ENCODE measurements at places on chromosomes 3 and 15.

- DNase-seq, result no peak
Observed at GRCh38 chr15:78763796-78764241, 47.4 kb downstream of the ADAMTS7 start.

DNA sequence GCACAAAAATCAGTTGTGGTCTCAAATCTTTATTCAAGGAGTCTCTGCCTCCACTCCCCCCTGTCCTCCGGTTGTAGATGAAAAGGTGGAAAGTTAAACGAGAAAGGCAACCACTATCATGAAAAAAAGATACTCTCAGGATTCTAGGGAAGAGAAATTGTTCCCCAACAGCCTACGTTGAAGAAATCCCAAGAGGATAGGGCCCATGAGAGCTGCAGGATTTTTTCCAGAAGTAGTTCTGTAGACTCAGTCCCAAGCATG lies 14.3 kb downstream of the ZIC1 start:
- DNase-seq, result no peak

GRCh38 chr3:6965881-6966280 lies 105.0 kb downstream of the GRM7 start:
- DNase-seq, result no peak

DNA sequence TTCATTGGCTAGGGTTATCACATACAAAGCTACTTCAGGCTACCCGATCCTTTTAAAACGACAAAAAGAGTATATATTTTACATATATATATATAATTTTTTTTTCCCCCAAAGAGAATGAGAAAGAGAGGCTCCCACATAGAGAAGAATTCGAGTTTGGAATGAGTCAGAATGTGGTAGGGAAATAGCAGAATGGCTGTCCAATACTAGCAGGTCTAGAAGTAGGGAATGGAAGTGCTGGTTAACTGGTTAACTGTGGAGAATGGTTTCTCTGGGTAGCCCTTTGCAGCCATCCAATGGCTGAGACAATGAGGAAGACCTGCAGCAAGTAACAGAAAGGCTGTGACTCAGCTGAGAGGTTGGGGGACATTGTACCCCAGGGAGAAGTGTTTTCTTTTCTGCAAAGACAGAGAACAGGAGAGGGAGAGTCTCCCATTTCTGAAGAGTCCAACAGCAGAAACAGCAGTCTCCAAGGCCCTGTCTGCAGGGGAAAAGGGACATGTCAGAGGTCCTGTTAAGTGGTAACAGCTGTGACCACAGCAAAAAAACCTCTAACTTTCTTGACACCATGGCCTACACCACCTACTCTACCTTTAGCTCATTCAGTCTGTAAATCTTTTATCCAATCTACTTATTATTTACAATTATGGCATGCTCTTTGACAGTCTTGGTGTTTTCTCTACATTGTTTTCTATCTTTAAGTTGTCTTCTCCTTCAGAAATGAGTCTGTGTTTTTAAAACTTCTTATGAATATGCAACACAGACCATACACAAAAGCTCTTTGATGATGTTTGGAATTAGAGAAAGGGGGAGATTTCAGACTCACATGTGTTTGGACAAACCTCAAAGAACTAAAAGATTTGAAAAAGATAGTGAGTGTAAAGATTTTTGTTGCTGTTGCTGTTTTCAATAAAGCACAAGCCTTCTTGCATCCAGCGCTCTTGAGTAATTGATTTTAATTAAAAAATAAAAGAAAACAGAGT lies 116.1 kb upstream of the SLC7A14 start:
- DNase-seq, result no peak

DNA sequence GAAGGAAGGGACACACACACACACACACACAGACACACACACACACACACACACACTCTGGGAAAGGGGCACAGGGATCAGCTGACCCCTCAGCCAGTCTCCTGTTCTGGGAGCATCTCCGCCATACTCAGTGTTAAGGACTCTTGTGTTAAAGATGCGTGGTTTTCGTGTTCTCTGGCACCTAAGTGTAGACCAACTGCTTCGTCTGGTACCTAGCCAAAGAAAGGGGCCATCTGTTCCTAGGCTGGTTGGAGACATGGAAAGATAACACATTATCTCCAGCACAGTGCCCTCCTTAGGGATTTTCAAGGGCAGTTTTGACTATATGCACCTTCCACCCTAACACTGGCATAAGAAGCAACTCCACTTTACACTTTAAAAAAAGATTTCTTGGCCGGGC lies 65.1 kb downstream of the EPHB1 start:
- no peak for DNase-seq

DNA sequence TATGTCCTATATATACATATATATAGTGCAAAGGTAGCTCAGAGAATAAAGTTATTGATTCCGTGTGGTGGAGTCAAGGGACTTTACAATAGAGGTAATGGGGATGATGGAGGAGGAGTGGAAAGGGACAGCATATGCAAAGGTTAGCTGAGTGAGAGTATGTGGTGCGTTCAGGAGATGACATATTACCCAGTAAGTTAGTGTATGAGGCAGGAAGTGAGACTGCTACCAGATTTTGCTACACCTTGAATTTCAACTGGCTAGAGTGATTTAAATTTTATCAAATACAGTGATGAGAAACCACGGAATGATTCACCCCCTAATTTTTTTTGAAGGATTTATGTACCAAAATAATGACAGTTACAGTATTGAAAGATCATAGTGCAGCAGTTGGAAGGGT lies 2.8 kb downstream of the ACTL6A start:
- DNase-seq, result no peak

DNA sequence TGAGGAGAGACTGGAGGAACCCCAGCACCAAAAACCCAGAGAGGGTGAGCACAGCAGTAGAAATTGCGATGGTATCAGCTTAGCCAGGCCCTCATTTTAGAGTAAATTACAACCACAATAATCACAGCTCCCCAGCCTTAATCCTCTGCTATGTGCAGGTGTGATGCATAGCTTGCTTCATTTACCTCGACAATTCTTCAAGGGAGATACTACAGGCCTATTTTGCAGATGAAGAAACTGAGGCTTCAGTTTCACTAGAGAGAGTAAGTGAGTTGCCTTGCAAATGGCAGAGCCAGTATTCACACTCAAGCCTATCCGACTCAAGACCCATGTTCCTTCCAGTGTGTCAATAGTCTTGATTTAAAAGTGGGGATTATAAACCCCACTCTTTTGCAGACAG lies 33.4 kb downstream of the LSM3 start:
- no peak for DNase-seq

- no peak for DNase-seq
Observed at GRCh38 chr3:148880681-148881080, 15.6 kb downstream of the CPA3 start.

DNA sequence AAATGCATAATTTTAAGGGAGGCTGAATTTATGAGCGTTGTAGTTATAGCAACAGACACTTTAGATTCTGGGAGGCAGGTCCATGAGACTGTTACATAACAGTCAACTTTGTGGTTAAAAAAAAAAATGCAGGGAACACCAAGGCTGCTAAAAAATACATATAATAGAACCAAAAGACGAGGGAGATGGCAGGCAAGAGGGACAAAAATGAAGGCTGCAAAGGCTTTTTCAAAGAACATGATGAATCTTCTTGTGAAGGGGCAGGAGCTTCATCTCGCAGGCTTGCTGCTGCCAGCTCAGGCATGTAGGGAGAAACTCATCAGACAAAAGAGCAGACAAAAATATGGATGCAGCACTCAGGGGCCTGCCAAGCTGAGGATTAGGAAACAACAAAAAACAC lies 243.9 kb downstream of the SHQ1 start:
- no peak for DNase-seq

GRCh38 chr3:4529876-4530588 lies 36.9 kb downstream of the ITPR1 start:
- DNase-seq, result no peak

DNA sequence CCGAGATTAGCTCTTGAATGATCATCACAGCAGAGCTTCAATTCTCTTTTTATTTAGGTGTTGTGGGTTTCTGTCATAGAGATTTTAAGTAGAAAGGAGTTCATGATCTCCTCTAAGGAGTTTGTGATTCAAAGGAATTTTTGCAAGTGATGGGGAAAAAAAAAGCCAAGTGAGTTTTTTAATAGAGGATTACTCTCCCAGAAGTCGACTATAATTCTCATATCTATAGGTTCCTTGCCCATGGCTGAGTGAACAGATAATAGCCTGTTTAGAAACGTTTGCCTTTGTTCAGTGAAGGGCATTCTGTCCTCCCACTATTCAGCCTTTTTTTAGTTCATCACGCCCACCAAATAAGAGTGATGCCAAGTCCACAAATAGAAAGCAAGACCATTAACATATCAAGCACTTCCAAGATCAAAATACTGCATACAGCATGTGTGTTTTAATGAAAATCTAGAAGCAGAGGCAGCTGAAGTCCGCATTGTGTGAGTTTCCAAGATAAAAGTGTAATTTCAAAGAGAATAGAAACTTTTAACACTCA lies 398.4 kb upstream of the CNTN3 start:
- DNase-seq, result no peak

DNA sequence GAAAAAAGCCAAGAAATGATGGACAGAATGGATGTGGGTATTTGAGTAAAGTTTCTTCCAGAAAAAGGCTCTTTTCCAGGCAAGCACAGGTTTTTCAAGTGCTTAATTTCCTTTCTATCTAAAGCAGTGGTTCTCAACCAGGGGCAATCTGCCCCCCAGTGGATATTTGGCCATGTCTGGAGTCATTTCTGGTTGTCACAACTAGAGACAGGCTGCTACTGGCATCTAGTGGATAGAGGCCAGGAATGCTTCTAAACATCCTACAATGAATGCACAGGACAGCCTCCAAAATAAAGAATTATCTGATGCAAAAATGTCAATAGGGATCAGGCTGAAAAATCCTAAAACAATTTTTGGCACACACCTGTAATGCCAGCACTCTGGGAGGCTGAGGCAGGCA lies 23.9 kb downstream of the SEC22C start:
- no peak for DNase-seq

- DNase-seq, result no peak
Observed at GRCh38 chr15:63357061-63357460, 24.6 kb downstream of the CA12 start.

DNA sequence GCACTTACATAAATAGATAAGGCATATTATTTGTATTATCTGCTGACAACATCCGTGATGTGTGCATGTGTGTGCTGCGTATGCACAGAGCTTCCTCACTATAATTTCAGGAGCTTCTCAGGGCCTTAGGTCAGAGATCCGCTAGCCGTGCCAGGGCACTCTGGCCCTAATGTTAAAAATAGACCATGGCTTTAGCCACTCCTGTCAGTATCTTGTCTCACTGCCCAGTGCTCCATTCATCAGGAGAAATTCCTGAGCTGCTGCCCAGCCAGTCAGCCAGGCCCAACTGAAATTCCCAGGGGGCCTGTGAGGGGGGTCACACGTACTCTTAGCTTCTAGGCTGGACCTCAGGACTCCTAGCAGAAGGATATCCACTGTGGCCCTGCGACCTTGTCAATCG lies 70.0 kb upstream of the ABHD2 start:
- no peak for DNase-seq

GRCh38 chr3:101050046-101050445 lies 56.8 kb upstream of the ABI3BP start:
- no peak for DNase-seq

DNA sequence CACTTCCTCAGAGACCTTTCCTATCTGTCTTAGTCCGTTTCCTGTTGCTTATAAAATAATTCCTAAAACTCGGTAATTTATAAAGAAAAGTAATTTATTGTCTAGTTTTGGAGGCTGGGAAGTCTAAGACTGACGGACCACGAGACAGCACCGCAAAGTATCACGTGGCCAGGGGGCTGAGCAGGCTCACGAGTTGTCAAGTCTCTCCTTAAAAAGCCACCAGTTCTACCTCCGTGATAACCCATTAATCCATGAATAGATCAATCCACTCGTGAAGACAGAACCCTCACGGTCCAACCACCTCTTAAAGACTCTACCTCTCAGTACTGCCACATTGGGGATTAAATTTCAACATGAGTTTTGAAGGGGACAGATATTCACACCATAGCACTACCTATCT lies 821 bp downstream of the LINS1 start:
- DNase-seq, result no peak

DNA sequence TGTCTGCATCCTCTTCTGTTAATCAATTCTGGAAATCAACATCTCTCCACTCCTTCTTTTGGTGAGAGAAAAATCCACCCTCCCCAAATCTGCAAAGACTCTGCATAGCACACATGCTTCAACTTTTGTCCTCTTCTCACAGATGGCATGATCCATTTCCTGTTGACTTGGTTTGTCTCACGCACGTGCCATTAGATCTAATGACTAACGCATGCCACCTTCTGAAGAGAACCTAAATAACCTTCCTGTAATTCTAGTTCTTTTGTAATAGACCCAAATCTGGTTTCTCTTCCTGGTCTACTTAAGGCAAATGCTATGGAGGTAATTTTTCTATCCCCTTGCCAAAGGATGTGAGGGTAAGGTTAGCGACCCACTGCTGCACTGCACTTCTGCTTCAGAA lies 51.0 kb upstream of the ATOSA start:
- no peak for DNase-seq

DNA sequence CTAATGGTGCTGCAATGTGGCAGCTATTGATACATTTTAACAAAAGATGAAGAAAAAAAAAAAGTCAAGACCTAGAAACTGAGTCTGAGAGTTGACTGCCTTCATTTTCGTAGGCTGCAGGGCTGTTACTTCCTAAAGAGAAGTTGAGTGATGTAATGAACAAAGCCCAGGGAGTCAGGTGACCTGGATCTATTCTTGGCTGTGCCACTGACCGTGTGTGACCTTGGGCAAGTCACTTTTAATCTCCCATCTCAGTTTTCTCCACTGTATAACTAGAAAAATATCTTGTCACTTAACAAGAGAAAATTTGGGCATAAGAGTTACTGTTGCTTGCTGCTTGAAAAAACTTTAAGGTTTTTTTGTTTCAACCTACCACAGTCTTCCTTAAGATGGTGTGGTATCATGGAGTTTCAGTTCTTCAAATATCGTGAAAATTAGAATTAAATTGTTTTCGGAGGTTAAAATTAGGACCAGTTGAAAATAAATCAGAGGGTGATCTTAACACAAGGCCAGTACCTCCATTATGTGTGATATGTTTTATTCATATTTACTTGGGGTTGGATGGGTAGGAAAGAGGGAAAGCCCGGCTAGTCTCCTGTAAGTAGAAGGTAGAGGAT lies 5.8 kb downstream of the FMN1 start:
- DNase-seq, result no peak

- no peak for DNase-seq
Observed at GRCh38 chr3:16523778-16524177, 10.3 kb upstream of the RFTN1 start.

DNA sequence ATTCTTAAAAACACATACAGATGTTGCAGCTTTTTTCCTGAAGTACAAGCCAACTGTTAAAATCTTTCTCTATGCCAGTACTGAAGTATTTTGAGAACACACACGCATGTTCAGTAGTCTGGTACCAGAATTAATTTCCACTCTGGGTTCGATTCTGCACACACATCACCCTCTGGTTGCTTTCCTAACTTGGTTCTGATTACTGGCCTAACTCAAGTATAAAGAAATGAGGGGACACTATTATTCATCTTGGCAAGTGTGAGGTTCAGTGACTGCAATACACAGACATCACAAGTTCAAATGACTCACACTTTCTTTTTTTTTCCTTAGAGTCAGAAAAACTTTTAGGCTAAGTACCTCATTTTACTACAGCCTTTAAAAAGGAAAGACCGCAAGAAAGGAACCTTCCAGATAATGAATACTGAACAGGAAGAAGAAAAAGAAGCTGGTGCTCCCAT lies 37.4 kb upstream of the LDHAL6B start:
- DNase-seq, result no peak

All from NCI-H2107 (cell line).